ENCODE measurements at places on chromosomes 16 and 17.
A peak's percentile ranks its signal among the peaks of the same experiment; 100 is the strongest.

GRCh38 chr16:23509782-23510163 lies 521 bp downstream of the GGA2 start:
- no peak for DNase-seq

- DNase-seq: no peak
These were observed 722 bp downstream of the CDC27 start for GRCh38 chr17:47188271-47188875.

- DNase-seq: no peak
These were observed 34.4 kb upstream of the ZNF750 start for GRCh38 chr17:82874011-82874835.

GRCh38 chr16:4616047-4616811 lies 1.5 kb upstream of the UBALD1 start:
- DNase-seq: peak; percentile 100
